ENCODE measurements at places on chromosomes 6 and 20. TPM values are rescaled to one million over a fixed set of nuclear protein-coding genes. Genes with fewer than 3 reads are reported as not detected.

DNA sequence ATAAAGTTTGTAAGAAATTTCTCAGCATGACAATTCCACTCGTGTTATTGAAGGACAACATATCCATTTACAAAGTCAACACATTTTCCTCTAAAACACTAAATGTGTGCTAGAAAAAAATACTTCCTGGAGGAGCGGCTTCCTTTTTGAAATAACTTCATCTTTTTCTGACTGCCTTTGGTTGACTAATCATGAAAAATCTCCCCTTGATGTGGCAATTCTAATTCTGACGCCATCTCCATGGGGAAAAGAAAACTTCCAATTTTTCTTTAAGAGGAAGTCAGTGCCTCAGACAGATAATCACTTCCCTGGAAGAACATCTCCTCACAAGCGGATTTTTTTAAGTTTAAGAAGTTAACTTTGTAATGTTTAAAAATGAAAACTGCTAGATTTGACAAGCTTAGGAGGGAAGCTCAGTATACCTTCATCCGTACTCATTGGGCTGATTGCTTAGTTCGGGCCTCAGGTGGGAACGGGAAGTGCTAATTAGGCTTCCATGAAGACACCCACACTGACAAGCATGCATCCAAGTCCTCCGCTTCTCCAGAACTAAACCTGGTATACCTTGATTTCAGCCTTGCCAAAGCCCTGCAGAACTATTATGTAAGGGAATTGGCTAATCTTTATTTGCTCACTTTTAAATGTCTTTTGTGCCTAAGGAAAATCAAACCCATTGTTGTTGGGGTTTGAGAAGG lies 35.1 kb upstream of the DUSP22 start:
- H3K4me3 ChIP-seq: no peak overlapping the region
- no peaks in the 10 kb centered on the region for H3K36me3 ChIP-seq
- no peaks in the 10 kb centered on the region for H3K27me3 ChIP-seq
- DNase-seq: no peak
- H3K4me1 ChIP-seq: no peaks in the 10 kb centered on the region

GRCh38 chr6:169930799-169931198 lies 179.4 kb downstream of the ERMARD start:
- peak; percentile 46 for DNase-seq
- H3K27me3 ChIP-seq: peaks cover 15% of the 10 kb centered on the region

DNA sequence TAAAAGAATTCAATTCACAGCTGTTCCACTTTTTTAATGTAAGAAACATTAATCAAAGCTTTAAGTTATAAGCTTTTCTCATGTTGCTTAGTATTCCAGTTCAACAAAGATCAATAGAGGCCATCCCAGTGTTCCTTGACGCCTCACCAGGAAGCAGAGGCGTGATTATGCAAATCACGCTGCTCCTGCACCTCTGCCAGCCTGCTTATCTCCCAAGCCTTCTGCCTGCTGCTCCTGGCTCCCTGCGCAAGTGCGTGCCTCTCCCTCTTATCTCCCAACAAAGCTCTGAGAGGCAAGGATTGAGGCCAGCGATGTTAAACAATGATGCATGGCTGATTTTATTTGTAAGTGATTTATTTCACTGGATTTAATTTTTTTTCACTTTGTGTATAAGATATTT lies 42.8 kb downstream of the INSM1 start:
- DNase-seq: peak; percentile 17
- H3K4me3 ChIP-seq: no peak overlapping the region
- peaks cover 13% of the 10 kb centered on the region for H3K4me1 ChIP-seq
- H3K27me3 ChIP-seq: no peaks in the 10 kb centered on the region

DNA sequence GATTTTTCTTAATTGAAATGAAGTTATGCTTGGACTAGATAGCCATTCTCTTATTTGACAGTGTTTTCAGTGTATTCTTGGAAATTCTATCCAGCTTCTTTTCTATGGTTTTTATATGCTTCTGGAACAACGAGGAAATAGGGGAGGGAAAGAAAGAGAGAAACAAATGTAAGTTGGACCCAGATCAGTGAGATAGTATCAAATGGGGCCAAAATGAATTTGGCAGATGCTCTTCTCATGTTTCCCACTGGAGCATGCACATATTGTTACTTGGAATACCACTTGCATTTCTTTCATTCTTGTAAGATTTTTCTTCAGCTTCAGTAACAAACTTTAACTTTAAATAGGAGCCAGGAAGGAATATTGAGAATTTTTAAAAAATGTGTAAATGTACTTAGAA lies 312.3 kb downstream of the PRL start:
- no peaks in the 10 kb centered on the region for H3K27me3 ChIP-seq
- no peak for DNase-seq
- peaks cover 7% of the 10 kb centered on the region for H3K36me3 ChIP-seq

DNA sequence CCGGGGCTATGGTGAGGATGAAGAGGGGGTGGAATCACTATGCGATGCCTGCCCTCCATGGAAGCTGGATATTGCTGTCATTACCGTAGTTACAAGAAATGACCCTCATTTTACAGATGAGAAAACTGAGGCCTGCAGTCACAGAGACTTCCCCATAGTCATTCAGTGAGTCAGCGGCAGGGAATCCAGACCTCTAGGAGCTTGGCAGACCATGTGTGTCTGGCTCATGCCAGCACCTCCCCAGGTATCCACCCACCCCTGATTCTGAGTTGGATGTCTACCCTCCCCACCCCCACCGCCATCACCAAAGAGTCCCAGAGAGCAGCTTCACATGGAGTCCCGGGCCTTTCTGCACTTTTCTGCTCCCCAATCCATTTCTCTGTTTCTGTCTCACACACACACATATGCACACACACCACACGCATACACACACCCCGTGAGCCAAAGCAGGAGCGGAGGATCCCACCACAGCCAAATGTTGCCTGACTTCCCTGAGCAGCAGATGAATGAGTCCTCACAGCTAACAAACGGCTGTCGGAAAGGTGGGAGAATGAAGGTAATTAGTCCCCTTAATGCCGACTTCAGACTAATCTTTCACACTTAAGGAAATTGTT lies 24.8 kb downstream of the CDH22 start:
- H3K27me3 ChIP-seq: no peaks in the 10 kb centered on the region
- no peak for DNase-seq
- H3K4me3 ChIP-seq: no peak overlapping the region
- no peak overlapping the region for H3K27ac ChIP-seq
- no peaks in the 10 kb centered on the region for H3K36me3 ChIP-seq
- no peaks in the 10 kb centered on the region for H3K4me1 ChIP-seq

- no peak overlapping the region for H3K4me3 ChIP-seq
- H3K27ac ChIP-seq: no peak overlapping the region
- H3K4me1 ChIP-seq: no peaks in the 10 kb centered on the region
Measured at GRCh38 chr20:10763112-10763511, 89.3 kb upstream of the JAG1 start.

EDN3 gene
- 0.24 TPM for polyA plus RNA-seq

ARMH2 gene
- polyA plus RNA-seq: not detected

CPNE5 gene
- 1.8 TPM for polyA plus RNA-seq

JPH2 gene
- 0.83 TPM for polyA plus RNA-seq

HCK gene
- polyA plus RNA-seq: 4.3 TPM

All from H1 (cell line).